ENCODE measurements at places on chromosomes 12 and 14.
A peak's percentile ranks its signal among the peaks of the same experiment; 100 is the strongest.

DNA sequence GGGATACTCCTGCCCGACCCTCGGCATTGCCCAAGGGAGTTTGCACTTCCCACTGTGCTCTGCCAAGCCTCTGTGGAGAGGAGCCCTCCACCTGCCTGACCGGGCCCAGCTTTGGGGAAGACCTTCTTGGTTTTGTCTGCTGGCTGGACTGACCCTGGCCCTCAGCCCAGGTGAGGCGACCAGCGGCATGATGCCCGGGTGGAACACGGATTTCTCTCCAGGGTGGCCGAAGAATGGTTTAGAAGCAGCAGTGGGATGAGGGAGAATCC is 15.6 kb downstream of the ZBTB42 start:
- DNase-seq: no peak

DNA sequence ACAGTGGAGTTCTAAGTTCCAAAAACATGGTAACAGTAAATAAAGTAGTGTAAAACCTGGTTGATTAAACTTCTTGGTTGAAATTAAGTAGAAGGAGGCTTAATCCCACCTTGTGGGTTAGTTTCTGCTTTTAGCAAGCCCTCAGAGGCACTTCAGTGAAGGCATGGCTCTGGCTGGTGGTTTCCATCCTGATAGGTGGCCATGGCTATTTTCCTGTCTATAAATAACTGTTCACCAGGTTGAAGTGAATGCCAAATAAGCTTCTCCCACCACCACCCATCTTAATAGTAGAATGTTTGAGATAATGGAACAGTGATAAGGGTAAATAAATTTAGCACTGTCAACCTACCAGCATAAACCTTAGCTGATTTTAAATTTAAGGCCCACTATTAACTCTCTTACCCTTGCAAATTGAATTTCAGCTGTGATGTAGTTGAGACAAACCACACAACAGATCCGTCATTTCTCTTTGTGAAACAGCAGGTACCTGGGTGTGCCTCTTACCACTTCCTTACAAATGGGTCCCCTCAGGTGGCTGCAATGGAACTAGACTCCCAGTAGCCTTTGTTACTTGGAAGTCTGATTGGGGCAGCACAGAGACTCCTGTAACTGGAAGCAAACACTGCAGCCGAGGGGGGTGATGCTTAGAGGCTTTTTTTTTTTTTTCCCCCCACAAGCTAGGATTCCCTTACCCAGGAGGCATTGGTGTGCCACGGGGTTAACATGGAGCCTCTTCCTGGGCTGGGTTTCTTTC is 41.4 kb downstream of the DAAM1 start:
- DNase-seq: no peak

DNA sequence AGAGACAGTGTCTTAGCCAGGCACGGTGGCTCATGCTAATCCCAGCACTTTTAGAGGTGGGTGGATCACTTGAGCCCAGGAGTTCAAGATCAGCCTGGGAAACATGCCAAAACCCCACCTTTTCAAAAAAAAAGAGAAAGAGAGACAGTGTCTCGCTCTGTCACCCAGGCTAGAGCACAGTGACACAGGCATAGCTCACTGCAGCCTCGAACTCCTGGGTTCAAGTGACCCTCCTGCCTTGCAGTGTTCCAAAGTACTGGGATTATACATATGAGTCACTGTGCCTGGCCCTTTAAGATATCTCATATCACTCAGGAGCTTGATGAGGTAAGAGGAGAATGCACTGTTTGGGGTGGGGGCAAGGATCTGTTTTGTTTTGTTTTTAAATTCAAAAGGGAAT is 48.1 kb upstream of the LTBP2 start:
- DNase-seq: no peak

- no peak for DNase-seq
Measured at GRCh38 chr12:52321418-52321817, 220 bp upstream of the KRT83 start.

DNA sequence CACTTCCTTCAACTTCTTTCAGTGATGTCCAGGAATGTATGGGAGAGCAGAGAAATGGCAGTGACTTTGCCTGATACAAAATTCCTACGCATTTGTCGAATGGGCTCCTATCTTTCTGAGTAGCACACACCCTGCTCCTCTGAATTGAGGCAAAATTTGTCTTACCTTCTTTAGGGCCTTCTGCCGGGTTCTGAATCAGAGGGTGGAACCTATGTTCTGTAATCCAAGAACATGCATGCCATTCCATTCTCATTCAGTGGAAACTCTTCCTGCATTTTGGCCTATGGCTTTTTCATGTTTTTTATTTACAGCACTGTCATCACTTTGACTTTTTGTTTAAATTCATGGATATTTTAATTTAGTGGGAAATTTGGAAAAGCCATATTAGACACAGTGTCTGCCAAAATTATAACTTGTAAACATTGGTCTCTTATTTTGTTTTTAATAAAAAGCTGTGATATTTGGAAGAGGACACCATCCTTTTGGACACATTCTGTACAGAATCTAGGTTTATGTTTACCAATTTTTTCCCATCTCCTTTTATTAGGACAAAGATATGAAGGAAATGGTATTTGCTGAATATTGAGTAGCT is 402.2 kb upstream of the FAR2 start:
- no peak for DNase-seq

DNA sequence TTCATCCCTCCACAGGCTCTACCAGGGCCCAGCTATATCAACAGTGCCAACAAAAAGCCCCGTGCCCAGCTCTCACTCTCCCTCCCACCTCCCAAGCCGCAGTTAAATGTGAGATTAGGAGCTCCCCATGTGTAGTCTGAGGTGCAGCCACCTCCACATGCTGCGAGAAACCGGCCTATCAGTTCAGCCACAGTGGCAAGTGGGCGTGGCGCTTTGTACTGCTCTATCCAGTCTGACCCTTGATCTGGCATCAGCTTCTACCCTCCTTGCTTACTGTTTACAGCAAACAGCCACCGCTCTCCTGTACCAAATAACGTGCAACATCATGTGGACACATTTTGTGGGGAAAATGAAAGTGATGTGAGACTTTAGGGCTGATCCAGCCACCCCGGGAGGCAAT is 1.7 kb downstream of the PLEK2 start:
- no peak for DNase-seq

GRCh38 chr14:35965400-35965799 is 139.3 kb downstream of the BRMS1L start:
- no peak for DNase-seq

DNA sequence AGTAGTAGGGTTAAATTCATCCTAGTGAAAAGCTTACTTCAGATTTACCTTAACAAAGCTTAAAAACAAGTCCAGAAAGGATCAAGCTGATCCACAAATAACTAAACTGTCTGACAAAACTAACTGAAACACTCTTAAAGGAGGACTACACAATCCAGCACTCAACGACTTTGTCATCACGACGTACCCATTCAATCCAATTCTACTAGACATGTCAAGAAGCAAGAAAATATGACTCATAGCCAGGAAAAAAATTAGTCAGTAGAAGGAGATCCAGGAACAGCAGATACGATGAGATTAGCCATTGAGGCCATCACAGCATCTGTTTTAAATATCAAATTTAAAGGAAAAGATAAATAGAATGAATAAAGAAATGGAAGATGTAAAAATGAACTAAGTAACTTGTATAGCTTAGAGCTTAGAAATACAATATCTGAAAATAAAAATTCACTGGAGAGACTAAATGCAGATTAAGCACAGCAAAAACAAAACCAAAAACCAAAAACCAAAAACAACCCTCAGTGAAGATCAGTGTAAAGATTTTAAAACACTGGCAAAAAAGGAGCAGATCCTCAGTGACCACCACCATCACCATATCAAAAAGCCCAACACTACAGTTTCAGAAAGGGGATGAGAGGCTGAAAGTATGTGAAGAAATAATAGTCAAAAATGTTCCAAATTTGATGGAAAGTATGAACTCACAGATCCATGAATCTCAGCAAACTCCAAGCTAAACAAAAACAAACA is 95.0 kb upstream of the CCND2 start:
- DNase-seq: no peak

- no peak for DNase-seq
Measured at GRCh38 chr12:76025601-76026575, 5.7 kb downstream of the PHLDA1 start.

DNA sequence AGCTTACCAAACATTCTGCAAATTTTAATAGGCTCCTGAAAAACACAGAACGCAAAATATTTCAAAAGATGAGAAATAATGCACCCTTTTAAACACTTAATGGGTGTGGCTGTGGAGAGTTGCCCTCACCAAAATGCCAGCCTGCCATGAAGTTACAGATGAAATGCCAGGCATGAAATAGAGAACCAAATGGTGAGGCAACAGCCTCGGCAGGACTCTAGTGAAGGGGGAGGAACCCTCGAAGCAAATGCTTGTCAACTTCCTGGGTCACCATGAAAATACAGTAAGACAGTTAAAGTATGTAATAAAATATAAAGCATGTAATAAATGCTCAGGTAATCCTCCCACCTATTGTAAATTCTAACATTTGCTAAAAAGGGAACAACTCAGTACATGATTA is 24.1 kb downstream of the DUSP16 start:
- no peak for DNase-seq

GRCh38 chr12:55654511-55655214 is 18.0 kb downstream of the OR10P1 start:
- peak; percentile 64 for DNase-seq

- DNase-seq: no peak
Measured at GRCh38 chr14:106518054-106518943, 991.9 kb downstream of the TMEM121 start.

GRCh38 chr12:1474574-1475153 is 119.7 kb downstream of the FBXL14 start:
- DNase-seq: peak; percentile 88

GRCh38 chr12:51369581-51369980 is 21.6 kb downstream of the GALNT6 start:
- no peak for DNase-seq

DNA sequence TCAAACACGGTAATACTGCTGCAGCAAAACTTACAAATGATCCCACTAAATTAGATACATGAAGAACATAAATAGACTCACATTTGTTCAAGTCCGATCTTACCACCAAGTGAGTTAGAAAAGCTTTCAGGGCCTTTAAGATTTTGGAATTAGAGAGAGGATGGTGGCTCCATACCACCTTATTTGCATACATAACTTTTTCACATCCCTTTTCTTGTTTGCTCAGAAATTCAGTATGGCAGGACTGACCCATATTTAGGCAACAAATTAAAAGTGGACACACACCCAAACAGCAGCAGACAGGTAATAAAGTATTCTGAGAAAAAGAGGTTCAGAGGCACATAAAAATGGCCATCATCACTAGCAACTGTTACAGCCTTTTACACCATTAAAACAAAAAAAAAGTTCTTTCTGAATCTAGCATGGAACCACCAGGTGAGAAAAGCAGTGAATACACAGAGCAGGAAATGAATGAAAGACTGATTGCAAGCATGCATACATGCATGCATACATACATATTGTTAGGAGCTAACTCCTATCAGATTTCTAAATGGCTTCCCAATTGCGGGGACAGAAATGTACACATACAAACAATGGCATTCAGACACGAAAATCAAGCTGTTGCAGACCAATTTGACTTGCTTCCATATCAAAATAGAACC is 23.3 kb downstream of the STXBP6 start:
- no peak for DNase-seq

DNA sequence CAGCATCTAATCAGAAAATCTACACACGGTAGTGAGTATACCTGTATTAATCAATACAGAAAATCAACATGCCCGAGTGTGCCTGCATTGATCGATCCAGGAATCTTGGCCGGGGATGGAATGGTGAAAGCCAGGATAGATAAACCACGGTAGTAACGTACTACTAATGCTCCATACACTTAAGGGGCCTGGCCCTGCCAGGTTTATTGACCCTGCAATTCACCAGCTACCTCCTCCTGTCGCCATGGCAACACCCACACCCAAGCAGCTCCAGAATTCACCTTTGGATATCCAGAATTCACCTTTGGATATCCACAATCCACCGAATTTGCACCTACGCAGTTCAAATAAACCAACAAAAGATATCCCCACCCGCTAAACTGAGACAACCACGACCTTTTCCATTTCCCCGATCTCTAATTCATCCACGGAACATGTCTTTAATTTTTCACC is 14.8 kb upstream of the CALM1 start:
- DNase-seq: no peak

GRCh38 chr12:2311020-2311778 is 258.4 kb downstream of the CACNA1C start:
- DNase-seq: peak; percentile 69

GRCh38 chr14:95523815-95524448 is 7.5 kb upstream of the SYNE3 start:
- DNase-seq: no peak

GRCh38 chr14:93304771-93305170 is 28.1 kb downstream of the BTBD7 start:
- DNase-seq: no peak

GRCh38 chr12:56518570-56518969 is 3.0 kb upstream of the RBMS2 start:
- no peak for DNase-seq

- DNase-seq: peak; percentile 23
Measured at GRCh38 chr14:51481643-51482042, 170.1 kb upstream of the FRMD6 start.

GRCh38 chr14:105860615-105861580 is 334.5 kb downstream of the TMEM121 start:
- no peak for DNase-seq

DNA sequence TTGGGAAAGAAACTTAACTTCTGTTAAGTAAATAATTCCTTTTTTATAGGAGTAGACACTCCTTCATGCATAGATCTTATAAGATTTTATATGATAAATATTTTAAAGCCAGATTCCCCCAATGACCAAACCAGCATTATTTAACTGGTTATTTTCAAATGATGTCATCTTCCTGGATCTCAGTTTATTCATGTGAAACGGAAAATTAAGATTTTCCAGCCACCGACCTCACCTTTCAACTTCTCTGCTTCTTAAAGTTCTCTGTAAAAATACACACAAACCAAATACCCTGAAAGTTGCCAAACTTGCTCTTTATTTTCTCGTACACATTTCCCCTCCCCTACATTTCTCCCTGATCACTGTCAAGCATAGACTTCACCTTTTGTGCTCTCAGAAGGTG is 364.2 kb downstream of the GALC start:
- DNase-seq: peak; percentile 54

GRCh38 chr12:92134638-92135274 is 10.9 kb downstream of the BTG1 start:
- no peak for DNase-seq

GRCh38 chr12:94575645-94576403 is 74.5 kb downstream of the TMCC3 start:
- no peak for DNase-seq

- no peak for DNase-seq
Measured at GRCh38 chr14:69900603-69901002, 21.4 kb downstream of the SMOC1 start.

- no peak for DNase-seq
Measured at GRCh38 chr12:131915000-131915689, 13.9 kb upstream of the PUS1 start.

- no peak for DNase-seq
Measured at GRCh38 chr14:51738754-51739153, 87.0 kb downstream of the FRMD6 start.

GRCh38 chr14:98368916-98369315 is 903.1 kb downstream of the BCL11B start:
- DNase-seq: no peak

- no peak for DNase-seq
Measured at GRCh38 chr14:106107703-106108102, 581.3 kb downstream of the TMEM121 start.

Data from muscle of back (tissue), 13 donors.